Lung (tissue), 17 donors: ENCODE measurements at places on chromosomes 3 and 15.

DNA sequence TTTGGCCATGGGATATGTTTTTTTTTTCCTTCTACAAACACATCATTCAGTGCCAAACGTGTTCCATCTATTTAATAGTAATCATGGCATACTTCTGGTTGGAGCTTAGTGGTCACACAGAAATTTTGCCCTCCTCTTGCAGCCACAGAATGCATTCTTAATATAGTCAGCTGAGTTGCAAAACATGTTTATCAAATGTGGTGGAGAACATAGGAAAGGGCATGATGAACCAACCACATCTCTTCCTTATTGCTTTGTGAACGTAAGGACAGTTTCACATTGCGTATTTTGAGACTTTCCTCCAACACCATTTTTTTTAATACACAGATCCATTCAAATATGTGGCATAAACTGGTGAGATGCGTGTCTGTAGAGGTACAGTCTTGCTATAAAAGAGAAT lies 106.8 kb downstream of the BBX start:
- no peak for DNase-seq

- no peak for DNase-seq
Measured at GRCh38 chr15:96924570-96924969, 594.1 kb downstream of the NR2F2 start.

GRCh38 chr3:157074981-157075380 lies 85.0 kb downstream of the CCNL1 start:
- no peak for DNase-seq

DNA sequence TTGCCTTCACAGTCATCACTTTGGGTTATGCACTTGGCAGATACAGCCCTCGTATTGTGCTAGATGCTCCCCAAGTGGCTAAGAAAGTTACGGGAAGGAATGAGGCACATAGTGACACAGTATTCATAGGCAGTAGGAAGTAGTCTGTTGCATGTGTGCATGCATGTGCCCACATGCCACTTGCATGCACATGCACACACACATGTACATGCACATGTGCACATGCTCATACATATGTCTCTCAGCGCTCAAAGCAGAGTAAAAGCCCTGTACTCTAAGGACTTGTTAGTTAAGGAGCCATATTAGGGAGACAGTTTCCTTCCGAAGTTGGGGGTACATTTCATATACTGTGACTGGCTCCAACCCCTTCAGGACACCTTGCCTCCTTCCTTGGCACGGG lies 128.9 kb downstream of the CHCHD6 start:
- DNase-seq: no peak

- DNase-seq: peak; percentile 92
Measured at GRCh38 chr15:47196048-47196447, 521.3 kb upstream of the SEMA6D start.

DNA sequence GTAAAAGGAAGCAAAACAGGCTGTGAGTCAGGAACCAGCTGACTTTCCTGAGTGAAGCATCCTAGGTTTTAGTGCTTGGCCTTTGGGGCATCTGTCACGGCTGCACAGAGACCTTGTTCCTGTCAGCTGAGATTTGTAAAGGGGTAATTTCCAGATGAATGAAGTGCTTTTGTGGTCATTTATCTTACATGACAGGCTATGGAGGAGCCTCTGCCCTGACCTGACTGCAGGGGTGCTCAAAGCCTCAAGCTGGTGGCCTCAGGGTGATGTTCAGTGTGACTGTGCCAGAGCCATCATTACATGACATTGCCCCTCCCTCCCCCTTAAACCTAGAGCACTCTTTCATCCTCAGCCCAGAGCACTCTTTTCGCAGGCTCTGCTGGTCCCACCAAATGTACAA lies 132.5 kb downstream of the ARNT2 start:
- no peak for DNase-seq

- peak; percentile 91 for DNase-seq
Measured at GRCh38 chr3:9302425-9303181, 53.2 kb upstream of the SRGAP3 start.
